ENCODE measurements at places on chromosomes 13 and 19.

DNA sequence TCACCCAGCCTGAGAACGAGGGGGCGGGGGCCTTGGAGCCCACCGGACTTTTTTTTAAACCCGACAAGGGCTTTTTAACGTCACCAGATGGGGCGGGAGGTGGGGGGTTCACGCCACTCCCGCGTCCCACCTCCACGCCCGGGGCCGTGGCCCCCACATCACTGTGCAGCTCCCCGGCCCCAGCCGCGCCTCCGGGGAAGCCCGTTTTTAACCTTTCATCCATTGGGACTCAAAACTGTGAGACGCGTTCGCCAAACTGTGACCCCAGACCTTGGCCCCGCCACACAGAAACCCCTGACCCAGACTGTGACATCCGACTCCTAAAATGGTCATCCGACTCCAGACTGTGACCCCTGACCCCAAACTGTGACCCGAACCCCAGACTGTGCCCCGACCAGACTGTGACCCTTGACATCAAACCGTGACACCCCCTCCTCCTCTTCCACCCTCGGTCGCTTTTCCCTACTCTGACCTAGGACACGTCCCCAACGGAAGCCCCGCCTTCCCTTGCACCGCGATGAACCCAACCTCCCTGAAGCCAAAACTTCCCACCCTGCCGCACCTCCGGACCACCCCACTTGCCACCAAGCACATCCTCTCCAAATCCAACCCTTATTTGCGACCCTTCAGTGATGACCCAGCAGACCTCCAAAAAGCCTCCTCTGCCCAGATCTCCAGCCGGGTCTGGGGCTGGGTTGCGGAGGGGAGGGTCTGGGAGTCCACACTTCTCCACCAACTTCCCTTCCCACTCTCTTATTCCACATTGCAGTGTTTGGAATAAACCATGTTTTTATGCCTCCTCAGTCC lies 1.5 kb upstream of the GRWD1 start:
- no peak for DNase-seq

DNA sequence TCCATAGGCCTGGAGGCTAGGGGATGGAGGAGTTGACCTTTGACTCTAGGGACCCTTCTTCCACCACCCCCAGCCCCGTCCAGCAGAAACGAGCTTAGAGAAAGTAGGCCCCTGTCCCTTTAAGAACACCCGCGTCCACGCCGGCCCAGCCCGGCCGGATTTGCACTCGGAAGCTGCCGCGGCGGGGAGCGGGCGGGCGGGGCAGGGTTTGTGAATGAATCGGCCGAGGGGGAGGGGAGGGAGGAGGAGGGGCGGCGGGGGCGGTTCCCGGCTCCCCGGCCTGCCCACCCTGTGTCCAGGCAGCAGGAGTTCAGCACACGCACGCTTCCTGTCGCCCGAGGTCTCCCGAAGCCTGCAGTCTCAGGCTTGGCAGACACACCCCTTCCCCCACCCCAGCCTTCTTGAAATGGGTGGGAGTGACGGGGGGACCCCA lies 1.5 kb downstream of the UNC13A start:
- no peak for DNase-seq

GRCh38 chr13:95160112-95160906 lies 140.9 kb downstream of the ABCC4 start:
- no peak for DNase-seq

GRCh38 chr13:27857282-27857681 lies 62.5 kb upstream of the PDX1 start:
- no peak for DNase-seq

Measured in activated T-cell treated with anti-CD3 and anti-CD28 coated beads, Interleukin-2, amount 50 U/mL, for 4 hours (primary cell).